ENCODE measurements at places on chromosomes 12 and 14. TPM values are rescaled to one million over a fixed set of nuclear protein-coding genes. Genes with fewer than 3 reads are reported as not detected.

The CACNA1C gene
- total RNA-seq = 11.4 TPM

DNA sequence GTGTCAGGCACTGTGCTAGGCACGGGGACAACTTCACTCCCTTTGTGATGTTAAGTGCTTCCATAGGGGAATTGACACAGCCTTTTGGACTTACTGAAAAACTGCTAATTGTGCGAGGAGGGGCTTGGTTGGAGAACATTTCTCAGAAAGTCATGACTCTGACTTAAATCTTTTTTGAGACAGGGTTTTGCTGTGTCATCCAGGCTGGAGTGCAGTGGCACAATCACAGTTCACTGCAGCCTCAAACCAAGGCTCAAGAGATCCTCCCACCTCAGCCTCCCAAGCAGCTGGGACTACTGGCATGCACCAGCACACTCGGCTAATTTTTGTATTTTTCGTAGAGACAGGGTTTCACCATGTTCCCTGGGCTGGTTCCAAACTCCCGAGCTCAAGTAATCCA, 10.2 kb upstream of the LTBP2 start:
- no peak for DNase-seq

DNA sequence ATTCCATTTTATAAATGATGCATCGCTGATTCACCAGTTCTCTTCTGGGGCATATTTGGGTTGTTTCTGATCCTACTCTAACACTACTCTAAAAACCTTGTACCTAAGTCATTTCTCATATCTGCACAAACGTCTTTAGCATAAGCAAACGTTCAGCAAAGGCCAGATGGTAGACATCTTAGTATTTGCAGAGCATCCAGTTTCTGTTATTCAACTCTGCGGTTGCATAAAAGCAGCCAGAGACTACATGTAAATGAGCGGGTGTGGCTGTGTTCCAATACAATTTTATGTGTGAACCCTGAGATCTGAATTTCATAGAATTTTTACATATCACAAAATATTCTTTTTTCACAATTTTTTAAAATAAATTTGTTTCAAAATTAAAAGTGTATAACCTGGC, 22.8 kb upstream of the MMP17 start:
- DNase-seq = no peak

- DNase-seq = no peak
Measured at GRCh38 chr14:59249029-59249428, 60.6 kb downstream of the DAAM1 start.

- peak; percentile 94 for DNase-seq
Measured at GRCh38 chr14:52355016-52355431, 40.9 kb downstream of the PTGER2 start.

DNA sequence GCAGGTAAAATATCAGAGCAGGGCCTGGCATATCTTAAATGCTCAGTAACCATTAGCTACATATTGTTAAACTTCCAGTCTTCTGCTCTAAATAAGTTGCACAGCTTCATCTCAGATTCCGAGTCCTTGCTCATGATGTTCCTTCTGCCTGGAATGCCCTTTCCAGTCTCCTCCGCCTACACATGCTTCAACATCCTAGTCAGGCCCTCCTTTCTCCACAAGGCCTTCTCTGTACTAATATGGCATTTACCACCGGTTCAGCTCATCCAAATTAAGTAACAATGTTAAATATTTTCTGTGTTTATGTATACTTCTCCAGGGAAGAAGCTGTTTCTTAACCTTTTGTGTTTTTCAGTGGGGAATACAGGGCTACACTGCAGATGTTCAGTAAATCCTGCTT, 8.5 kb downstream of the DHH start:
- peak; percentile 55 for DNase-seq

The KCNJ8 gene
- 7.4 TPM for total RNA-seq

- DNase-seq = no peak
Measured at GRCh38 chr14:24093207-24093900, 757 bp upstream of the PCK2 start.

The CKAP4 gene
- total RNA-seq = 132 TPM

The PROX2 gene
- total RNA-seq = not detected

The KRT3 gene
- total RNA-seq = not detected

The KLRK1 gene
- total RNA-seq = not detected

DNA sequence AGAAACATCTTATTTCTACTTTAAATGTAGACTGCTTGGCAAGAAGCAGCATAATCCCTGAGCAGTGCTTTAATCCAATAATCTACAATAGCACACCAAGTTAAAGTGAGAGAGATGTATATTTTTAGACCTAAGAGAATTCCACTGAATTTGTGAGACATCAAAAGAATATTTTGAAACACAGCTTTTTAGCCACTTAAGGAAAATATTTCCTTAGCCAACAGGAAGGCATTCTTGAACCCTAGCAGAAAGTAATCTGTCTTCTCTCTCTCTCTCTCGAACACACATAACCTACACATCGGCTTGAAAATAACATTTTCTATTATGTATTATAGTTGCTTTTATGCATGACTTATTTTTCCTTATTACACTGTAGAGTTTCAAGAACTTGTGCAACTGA, 34.0 kb downstream of the KITLG start:
- DNase-seq = peak; percentile 60

- no peak for DNase-seq
Measured at GRCh38 chr12:101743724-101744472, 4.6 kb upstream of the SYCP3 start.

DNA sequence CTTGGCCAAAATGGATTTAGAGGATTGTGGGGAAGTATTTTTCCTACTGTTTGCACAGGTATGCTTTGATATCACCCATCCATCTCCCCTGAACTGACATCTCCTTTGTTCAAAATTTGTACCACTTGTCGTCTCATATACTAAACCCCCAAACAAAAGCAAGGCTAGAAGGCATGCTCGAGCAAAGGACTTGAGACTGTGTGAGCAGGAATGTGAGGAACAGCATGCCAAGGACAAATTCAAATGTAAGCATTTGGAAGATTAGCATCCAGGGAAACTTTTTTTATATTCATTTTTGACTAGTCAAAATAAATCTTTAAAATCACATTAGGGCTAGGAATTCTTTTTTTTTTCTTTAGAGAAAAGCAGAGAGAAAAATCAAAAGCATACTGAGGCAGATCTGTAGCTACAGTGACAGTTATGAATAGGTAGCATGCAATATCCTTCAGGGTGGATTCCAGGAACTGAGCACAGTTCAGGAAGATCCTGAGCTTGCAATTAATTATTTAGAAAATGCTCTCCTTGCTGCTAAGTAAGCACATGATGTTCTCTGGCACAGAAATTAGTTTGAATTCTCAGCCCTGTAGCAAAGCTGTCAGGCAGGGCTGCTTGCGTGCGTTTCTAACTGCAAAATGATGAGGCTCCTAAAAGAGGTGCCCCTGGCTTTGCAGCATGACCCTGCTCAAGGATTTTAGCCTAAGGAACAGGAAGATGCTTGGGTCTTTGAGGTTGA, 327.7 kb downstream of the LRIG3 start:
- DNase-seq = peak; percentile 44

- no peak for DNase-seq
Measured at GRCh38 chr14:103846543-103847450, 578 bp downstream of the PPP1R13B start.

Measured in fibroblast of lung (primary cell).